Esophagus squamous epithelium (tissue), 5 donors: ENCODE measurements at places on chromosomes 5 and 9. TPM values are rescaled to one million over a fixed set of nuclear protein-coding genes. Genes with fewer than 3 reads are reported as not detected.

The LEAP2 gene
- 1.5 TPM for total RNA-seq

The SLC6A7 gene
- total RNA-seq = not detected

The EFNA5 gene
- total RNA-seq = 15.2 TPM

DNA sequence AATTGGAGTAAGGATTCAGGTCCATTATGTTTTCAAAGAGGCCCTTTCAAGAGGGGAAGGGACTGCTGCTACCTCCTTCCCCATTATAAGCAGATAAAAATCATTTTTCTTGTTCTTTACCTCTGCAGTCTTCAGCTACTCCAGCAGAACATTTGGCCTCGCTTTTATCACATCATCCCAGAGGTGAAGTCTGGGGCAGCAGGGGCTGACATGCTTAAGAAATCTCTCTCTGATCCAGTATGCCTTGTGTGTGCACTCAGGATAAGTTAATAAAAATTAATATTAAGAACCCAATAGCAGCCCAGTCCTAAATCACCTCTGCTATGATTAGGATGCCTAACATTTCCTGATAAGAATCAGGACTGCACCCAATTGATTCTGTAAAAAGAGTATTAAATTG is 306.9 kb upstream of the NREP start:
- DNase-seq = no peak

- DNase-seq = no peak
Observed at GRCh38 chr5:37557734-37558293, 178.7 kb downstream of the WDR70 start.

DNA sequence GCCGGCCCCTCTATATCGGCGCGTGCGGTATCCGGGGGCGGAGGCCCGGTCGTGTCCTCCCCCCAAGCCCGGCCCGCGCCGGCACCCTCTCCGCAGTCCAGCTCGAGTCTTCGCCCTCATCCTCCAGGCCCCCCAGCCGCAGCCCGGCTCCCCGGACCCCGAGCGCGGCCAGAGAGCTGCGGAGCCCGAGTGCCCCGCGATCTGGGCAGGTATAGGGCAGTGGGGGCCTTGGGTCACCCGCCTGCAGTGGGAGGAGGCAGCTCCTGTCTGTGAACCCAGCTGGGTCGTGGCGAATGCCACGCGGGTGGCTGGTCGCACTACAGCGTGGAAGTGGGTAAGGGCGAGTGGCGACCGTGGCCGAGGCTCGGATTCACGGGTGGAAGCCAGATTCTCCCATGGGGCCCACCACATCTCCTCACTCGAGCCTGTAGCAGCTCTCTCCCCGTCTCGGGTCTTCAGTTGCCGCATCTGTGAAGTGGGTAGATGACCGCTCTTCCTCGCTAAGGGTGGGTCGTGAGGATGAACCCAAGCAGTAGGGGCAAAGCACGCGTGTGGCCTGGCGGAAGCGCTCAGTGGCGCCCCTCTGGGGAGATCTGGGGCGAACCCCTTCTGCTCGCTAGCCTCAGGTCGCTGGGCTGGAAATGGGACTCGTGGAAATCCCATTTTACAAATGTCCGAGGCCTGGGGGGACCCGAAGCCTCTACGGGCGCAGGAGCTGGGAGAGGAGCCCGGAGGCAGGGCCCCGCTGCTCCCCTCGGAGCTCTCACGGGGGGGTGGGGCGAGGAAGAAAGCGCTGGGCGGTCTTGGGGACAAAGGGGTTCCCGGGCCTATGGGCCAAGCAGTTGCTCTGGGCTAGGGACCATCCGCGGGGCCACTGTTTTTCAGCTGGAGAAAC is 1.9 kb downstream of the NR5A1 start:
- DNase-seq = no peak

DNA sequence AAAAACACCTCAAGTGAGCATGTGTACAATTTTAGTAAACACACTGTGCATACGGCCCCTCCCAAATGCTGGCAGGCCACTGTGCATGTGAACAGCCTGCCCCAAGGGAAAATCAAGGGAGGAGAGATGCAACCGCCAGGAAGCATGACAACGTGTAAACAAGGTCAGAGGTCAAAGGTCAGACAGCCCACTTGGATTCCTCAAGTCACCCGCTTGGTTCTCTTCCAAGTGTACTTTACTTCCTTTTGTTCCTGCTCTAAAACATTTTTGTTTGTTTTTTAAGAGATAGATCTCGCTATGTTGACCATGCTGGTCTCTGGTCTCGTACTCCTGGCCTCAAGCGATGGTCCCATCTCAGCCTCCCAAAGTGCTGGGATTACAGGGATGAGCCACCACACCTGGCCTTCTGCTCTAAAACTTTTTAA is 126.7 kb upstream of the SHB start:
- no peak for DNase-seq

GRCh38 chr9:87354147-87354546 is 143.5 kb upstream of the DAPK1 start:
- DNase-seq = no peak

- DNase-seq = no peak
Observed at GRCh38 chr9:6218099-6218502, 2.5 kb downstream of the IL33 start.

DNA sequence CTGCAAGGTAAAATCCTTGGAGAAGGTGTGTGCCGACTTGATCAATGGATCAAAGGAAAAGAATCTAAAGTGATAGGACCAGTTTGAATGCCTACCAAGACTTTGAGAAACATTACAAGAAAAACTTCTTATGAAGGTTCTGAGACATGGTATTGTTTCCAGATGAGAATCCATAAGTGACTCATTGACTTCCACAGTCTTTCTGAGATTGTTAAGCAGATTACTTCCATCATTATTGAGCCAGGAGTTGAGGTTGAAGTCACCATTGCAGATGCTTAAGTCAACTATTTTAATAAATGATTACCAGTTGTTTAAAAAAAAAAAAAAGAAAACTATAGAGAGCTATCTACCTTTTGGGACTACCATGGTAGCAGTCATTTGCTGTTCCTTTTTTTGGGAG is 7.0 kb downstream of the LNPEP start:
- no peak for DNase-seq
